Hematopoietic multipotent progenitor cell treated with erythropoietin and hydrocortisone succinate and interleukin-3 and kit ligand, for 4 days (in vitro differentiated cells): ENCODE measurements at places on chromosomes 5 and 9.

- DNase-seq = no peak
These were observed 328.2 kb downstream of the SLIT3 start for GRCh38 chr5:168972731-168973130.

GRCh38 chr9:77085416-77085815 is 66.0 kb downstream of the FOXB2 start:
- DNase-seq = no peak

DNA sequence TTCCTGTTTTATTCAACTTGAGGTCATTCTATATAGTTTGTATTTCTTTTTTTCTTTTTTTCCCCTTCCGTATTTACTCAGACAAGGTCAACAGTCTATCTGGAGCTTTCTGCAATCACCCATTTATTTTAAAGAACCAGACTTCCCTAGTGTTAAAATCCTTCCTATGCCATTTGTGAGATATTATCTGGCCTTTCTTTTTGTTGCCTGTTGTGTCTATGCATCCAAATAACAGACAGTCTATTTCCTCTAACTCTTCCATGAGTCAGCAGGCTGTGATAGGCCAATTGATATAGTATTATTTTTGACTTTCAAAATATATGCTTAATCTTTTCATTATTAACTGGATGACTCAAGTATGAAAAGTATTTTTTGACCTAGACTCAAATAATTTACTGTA is 291.2 kb upstream of the PTPRD start:
- no peak for DNase-seq

GRCh38 chr5:112467485-112467884 is 48.4 kb upstream of the EPB41L4A start:
- no peak for DNase-seq

DNA sequence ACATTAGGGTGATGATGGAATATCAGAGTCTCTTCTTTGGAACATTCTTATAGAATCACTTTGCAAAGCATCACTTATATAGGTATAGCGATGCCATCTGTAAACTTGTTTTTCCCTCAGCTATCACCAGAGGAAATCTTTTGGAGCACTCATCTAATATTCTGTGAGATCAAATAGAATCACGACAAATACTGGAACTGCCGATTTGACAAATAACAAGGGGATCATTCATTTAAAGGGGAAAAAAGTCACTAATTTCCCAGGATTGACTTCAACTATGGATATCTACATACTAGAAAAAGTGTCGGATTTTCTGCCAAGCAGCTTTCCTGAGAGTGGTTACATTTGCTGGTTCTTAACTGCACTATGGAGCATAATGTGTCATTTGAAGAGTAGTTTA is 178.6 kb downstream of the NR2F1-AS1 start:
- no peak for DNase-seq

DNA sequence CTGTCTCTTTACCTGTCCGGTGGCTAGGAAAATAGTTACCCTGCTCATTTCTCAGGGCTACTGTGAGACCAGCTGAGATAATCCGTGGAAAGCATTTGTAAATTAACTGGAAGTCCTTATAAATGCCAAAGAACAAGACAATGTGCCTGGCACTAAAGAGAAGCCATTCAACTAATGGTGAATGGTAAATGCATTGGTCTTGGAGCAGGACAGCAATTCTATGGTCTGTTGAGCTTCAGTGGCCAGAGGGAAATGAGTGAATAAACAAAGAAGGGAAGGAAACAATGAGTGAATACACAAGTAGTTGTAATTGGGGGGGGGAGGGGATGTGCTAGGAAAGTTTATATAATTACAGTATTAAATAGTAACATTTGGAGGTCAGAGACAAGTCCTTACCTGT is 353.6 kb downstream of the SEMA5A start:
- DNase-seq = no peak

- no peak for DNase-seq
These were observed 47.7 kb downstream of the ZNF608 start for GRCh38 chr5:124698770-124699169.

- no peak for DNase-seq
These were observed 157.2 kb upstream of the ISL1 start for GRCh38 chr5:51225789-51226742.

DNA sequence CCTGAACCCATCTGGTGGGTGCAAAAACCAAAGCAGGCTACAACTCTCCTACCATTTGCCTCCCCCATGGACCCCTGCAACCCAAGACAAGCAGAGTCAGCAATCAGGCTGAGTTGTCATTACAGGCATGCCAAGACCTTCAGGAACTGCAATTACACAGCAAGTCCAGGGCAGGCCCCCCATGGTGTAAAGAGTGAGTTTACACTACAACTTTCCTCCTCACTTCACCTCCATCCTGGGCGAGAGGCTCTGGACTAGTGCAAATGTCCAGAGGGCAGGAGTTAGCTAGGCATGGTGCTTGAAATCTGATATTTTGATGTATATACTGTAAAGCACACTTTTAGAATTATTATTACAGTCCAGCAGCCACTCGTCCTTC is 7.0 kb upstream of the P4HA2 start:
- no peak for DNase-seq

GRCh38 chr9:14018081-14018480 is 295.9 kb downstream of the NFIB start:
- DNase-seq = no peak

DNA sequence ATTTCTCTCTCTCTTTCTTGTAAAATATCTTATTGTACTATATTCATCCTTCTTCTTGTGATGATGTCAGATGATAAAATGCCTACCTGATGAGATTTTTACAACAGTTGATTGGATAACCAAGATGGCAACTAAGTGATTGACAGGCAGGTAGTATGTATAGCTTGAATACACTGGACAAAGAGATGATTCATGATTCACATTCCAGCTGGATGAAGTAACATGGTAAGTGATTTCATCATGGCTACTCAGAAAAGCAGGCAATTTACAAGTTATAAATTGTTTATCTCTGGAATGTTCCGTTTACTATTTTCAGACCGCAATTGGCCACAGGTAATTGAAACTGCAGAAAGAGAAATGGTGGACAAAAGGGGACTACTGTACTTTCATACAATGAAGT is 1471.7 kb upstream of the C9orf72 start:
- DNase-seq = no peak

GRCh38 chr5:160369990-160370712 is at the start of gene C1QTNF2:
Gene C1QTNF2 (minus strand): TSS chr5:160370626. CDS start chr5:160355011, 15,615 bp downstream.
- DNase-seq = peak; percentile 41

GRCh38 chr5:92841604-92842155 is 739.3 kb downstream of the NR2F1-AS1 start:
- DNase-seq = no peak

GRCh38 chr5:10376544-10376943 is 23.0 kb downstream of the MARCHF6 start:
- no peak for DNase-seq

DNA sequence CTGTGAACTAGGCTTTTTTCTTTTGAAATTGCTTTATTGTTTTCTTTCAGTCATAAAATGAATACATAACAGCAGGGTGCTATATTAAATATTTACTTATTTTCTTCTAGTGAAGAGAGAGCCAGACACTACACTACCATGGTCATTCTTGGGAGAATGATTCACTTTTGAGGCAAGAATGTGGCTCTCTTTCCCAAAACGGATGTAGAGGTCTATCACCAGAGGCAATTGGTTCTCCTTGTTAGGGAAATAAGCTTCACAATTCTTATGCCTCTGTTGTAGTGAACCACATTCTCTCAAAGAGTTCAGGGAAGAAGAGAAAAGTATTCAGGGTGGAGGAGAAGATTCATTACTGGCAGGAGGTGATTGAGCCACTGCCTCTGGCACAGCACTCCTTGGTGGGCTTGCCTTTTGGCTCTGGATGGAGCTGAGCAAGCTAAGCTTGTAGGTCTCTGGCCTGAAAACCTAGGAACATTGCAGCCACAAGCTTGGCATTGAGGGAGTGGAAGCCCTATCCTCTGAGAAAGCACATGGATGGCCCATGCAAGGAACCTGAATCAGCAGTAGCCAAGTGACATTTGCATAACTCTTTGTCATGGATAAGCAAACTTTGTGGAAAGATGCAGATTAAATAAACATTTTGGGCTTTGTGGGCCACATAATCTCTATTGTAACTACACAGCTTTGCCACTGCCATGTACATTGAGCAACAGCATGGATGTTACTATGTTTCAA is 179.0 kb upstream of the TNC start:
- no peak for DNase-seq

DNA sequence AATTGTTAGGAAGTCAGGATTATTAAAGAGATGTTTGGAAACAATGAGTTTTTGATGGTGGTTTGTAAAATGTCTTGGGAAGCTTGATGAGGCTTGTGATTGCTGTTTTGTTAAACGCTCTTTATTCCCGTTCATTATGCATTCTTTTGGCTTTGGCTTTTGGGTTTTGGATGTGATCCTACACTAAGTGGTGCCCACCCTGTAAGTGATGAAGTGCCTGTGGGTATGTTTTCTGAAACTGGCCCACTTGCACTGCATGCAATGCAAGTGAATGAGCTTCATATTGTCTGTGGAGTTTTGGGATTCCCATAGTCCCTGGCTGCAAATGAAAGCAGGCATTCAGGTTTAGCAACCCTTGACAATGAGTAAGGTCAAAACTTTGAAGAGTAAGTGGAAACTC is 1035.5 kb upstream of the WWC1 start:
- no peak for DNase-seq

DNA sequence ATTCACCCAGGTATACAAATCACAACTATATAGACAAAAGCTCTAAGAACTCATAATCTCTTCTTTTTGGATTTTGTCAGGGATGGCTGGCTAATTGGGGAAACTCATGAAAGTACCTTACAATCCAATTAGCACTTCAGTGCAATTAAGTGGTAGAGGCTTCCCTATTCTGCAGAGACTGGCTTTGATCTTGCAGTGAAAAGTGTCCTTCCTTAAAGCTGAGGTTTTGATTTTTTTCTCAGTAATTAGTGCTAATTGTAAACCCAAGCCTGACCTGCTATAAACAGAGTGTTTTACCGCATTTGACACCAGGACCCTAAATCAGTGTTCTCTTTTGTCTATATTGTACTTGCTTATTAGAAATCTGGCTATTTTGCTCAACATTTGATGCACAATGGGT is 294.0 kb upstream of the EFNA5 start:
- no peak for DNase-seq

- DNase-seq = no peak
These were observed 3.7 kb upstream of the LCN2 start for GRCh38 chr9:128145536-128145935.

DNA sequence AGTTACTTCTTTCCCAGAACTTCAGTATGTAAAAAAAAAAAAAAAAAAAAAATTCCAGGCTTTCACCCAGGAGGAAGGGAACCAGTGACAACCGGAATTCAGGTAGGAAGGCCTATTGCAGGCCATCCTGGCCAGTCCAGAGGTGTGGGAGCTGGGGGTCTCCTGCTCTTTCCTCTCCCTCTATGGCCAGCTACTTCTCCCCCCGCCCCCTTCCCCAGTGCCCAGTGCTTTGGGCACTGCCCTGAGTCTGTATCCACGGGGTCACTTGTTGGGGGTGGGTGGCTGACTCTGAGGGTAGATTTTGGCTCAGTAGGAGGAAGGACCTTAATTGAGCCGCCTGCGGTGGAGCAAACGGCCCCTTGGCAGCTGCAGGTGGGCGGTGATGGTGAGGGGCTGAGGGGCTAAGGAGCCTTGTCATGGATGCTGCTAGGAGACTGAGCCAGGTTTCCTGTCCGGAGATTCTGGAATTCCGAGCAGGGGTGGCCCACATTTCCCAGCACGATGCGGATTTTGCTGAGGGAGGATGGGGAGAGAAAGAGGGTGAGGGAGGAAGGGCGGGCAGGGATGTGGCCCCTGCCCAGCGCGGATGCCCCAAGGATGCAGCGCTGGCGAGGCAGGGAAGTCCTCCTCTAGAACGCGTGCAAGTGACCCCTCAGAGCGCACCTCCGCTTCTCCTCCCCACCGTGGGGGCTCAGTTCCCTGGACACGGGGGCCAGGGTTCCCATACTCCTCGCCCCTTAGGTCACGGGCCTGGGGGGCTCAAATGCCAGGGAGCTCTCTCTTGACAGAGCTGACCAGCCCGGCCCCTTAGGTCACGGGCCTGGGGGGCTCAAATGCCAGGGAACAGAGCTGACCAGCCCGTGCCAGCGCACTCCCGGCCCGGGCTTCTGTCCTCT is 1.2 kb upstream of the PHF2 start:
- no peak for DNase-seq

DNA sequence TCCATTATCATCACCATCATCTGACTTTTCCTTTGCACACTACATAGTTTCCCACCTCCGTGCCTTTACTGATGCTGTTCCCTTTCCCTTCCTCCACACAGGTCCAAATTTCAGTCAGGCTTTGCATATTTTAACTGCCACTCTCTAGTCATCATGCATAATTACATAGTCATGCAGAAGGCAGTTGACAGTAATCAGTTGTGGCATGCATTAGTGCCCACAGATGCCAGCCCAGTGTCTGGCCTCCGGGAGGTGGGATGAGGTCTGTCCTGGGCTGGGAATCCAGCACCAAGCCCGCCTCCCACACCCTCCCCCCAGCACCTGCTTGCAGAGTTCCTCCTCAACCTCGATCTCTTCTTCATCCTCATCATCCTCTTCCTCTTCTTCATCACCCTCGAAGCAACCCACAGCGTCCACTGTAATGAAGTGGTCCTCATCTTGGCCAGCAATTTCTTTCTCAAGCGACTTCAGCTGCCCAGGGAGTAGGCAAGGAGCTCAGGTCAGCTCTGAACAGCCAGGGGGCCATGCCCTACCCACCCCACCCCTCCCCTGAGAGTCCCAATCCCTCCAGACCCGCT is 8.8 kb downstream of the BBLN start:
- peak; percentile 40 for DNase-seq

DNA sequence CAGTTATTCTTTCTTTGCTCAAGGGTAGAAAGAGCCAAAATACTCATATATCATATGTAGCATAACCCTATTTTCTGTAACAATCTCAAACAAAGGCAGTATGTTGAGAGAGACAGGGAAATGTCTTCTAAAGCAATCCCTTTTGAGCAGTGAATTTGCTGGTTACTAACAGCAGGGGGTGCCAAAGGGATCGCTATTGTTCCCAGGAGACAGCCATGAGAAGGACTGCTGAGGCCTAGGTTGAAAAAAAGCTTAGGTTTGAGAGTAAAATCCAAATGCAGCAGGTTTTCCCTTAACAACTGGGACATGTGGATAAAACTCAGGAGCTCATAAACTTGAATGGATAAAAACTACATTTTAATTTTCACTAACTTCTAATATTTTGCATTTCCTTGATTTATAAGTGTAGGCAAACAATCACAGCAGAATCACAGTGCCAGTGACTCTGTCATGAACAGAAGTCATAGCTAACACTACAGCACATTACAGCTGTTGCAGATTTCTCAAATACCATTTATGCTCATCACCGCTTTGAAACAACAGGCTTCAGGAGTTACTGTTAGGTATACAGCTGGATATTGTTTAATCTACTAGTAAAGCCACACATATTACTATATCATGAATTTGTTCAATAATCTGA is 148.4 kb downstream of the MAPKAP1 start:
- DNase-seq = peak; percentile 87
